IMR-90 (cell line): ENCODE measurements at places on chromosomes 3 and 15. TPM values are rescaled to one million over a fixed set of nuclear protein-coding genes. Genes with fewer than 3 reads are reported as not detected.

- H3K27ac ChIP-seq: no peak overlapping the region
- H3K4me3 ChIP-seq: no peak overlapping the region
- no peaks in the 10 kb centered on the region for H3K36me3 ChIP-seq
Measured at GRCh38 chr3:183592821-183593220, 37.3 kb upstream of the KLHL6 start.

DNA sequence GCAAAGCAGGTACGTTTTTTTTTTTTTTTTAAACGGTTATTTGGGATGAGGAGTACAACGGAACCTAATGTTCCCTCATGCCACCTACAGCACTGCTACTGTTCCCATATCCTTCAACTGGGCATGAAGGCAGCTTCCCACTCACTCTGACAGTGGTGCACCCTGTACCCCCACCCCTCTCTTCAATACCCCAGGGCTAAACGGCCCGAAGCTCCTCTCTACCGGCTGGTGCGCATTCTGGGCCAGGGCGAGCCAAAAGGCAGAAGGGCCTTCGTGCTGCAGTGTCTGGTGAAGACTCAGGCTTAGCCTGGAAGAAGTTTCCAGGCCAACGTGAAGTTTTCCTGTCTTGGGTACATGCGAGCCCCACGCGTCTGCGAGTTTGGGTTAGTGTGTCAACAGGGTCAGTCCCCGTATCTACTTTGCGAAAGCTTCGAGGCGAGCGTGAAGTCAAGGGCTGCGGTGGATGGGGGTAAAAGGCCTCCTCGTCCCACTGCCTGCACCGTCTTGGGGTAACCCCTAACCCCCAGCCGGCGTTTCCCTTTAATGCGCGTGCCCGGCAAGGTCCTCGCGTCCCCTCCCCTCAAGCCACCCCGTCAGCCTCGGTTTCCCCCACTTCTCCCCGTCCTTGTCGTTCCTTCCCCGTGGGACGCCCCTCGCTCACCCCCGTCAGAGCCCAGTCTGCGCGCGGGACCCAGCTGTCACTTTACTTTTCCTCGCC, 765 bp upstream of the UBE2E2 start:
- no peaks in the 10 kb centered on the region for H3K36me3 ChIP-seq
- H3K4me3 ChIP-seq: peak overlapping the region; percentile 91
- H3K27ac ChIP-seq: peak overlapping the region; percentile 67

DNA sequence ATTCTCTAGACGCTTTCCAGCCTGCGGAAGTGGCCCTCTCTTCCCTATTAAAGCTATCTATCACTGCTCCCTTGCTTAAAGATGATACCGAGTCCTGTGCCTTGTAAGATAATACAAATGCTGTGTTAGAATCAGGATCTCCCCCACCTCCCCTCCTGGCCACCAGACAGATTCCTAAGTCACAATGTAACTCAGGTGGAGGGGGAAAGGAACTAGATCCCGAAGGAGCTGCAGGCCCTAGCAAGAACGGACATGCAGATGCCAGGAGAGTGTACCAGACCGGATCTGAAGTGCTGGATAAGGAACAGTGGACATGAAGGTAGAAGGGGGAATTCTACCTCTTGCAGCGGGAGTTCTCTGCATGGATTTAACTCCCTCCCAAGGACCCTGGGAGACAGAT, 230.7 kb upstream of the LYSMD4 start:
- no peaks in the 10 kb centered on the region for H3K27me3 ChIP-seq
- no peak overlapping the region for H3K4me3 ChIP-seq
- H3K4me1 ChIP-seq: no peaks in the 10 kb centered on the region
- DNase-seq: no peak
- H3K36me3 ChIP-seq: no peaks in the 10 kb centered on the region

GRCh38 chr3:46286947-46287565, 44.8 kb downstream of the CCR3 start:
- no peak overlapping the region for H3K27ac ChIP-seq
- DNase-seq: no peak
- peaks cover 6% of the 10 kb centered on the region for H3K27me3 ChIP-seq
- H3K36me3 ChIP-seq: no peaks in the 10 kb centered on the region

The HCN4 gene
- total RNA-seq: not detected in 2 replicates

The GPR62 gene
- under 0.01 TPM in 1 of 2 replicates, not detected in the other for total RNA-seq
